ENCODE measurements at places on chromosomes 5 and 9. TPM values are rescaled to one million over a fixed set of nuclear protein-coding genes. Genes with fewer than 3 reads are reported as not detected.

DNA sequence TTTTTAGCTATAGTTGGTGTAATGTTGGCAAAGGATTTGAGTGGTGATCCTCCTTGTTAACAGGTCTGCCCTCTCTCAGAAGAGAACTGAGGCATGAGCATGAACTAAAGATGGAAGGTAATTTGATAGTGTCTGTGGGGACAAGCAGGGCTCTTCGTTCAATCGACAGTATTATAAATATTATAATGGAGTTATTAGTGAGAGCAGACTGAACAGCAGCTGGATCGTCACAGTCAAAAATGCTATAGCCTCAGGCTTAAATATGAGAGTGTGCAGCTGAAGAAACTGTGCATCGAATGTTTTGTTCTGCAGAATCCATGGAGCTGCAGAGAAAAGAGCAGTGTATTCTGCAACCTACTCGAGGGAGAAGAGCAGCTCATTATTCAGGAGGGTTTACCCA, 757.3 kb downstream of the DNAH5 start:
- H3K27ac ChIP-seq = peak overlapping the region; percentile 27
- no peaks in the 10 kb centered on the region for H3K36me3 ChIP-seq
- no peaks in the 10 kb centered on the region for H3K4me1 ChIP-seq
- H3K4me3 ChIP-seq = no peak overlapping the region
- H3K27me3 ChIP-seq = no peaks in the 10 kb centered on the region
- no peak for DNase-seq

DNA sequence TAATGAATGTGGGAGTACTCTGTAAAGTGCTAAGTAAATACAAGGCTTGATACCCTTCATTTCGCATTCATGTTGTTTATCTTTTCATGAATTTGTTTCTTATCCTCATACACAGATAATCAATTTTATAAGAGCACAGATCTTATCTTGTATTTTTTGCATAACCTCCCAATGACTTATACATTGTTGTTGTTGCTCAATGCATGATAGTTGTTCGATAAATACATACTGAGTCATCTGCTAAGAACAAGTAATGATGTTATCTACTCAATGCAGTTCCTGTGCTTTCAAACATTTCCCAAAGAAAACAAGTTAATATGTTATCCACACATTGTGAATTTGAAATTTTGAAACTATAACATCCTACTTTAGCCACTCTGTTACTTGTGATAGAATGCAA, 60.7 kb downstream of the TAF11L14 start:
- no peaks in the 10 kb centered on the region for H3K36me3 ChIP-seq
- no peak overlapping the region for H3K4me3 ChIP-seq
- no peak for DNase-seq
- H3K27me3 ChIP-seq = no peaks in the 10 kb centered on the region
- H3K4me1 ChIP-seq = no peaks in the 10 kb centered on the region

DNA sequence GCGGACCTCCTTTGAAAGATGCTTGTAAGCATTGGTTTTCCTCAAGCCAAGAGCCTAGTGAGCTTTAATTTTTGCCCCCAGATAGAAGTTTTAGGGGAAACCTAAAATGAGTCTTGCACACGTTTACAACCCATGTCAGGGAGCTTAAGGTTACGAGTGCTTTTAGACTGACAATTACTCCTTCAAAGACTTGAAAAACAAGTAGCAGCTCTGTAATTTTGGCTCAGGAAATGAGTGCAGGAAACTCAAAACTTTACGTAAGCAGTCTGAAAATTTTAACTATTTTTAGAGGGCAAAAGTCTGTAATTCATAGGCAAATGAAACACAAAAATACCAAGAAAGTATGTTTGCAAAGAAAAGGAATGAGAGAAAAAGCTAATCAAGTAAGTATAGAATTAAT, 36.8 kb downstream of the UBE2QL1 start:
- H3K27me3 ChIP-seq = peaks cover 18% of the 10 kb centered on the region
- H3K27ac ChIP-seq = no peak overlapping the region
- no peak for DNase-seq
- H3K36me3 ChIP-seq = no peaks in the 10 kb centered on the region
- no peak overlapping the region for H3K4me3 ChIP-seq

- H3K27me3 ChIP-seq = no peaks in the 10 kb centered on the region
- no peak overlapping the region for H3K4me3 ChIP-seq
- no peak for DNase-seq
- H3K4me1 ChIP-seq = no peaks in the 10 kb centered on the region
- H3K36me3 ChIP-seq = no peaks in the 10 kb centered on the region
- H3K27ac ChIP-seq = no peak overlapping the region
Observed at GRCh38 chr5:54663866-54664265, 146.3 kb downstream of the SNX18 start.

DNA sequence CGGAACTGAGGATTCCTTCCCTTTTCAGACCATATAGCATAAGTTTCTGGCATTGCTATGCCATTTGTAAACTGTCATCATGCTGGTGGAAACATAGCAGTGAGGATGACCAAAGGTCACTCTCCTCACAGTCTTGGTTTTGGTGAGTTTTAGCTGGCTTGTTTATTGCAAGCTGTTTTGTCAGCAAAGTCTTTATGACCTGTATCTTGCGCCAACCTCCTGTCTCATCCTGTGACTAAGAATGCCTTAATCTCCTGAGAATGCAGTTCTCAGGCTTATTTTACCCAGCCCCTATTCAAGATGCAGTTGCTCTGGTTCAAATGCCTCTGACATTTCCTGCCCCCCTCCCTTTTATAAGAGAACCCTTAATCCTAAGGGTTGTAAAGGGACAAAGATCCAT, 26.7 kb upstream of the GRIA1 start:
- no peak for DNase-seq
- H3K4me3 ChIP-seq = no peak overlapping the region
- no peaks in the 10 kb centered on the region for H3K36me3 ChIP-seq
- H3K4me1 ChIP-seq = no peaks in the 10 kb centered on the region
- no peaks in the 10 kb centered on the region for H3K27me3 ChIP-seq

DNA sequence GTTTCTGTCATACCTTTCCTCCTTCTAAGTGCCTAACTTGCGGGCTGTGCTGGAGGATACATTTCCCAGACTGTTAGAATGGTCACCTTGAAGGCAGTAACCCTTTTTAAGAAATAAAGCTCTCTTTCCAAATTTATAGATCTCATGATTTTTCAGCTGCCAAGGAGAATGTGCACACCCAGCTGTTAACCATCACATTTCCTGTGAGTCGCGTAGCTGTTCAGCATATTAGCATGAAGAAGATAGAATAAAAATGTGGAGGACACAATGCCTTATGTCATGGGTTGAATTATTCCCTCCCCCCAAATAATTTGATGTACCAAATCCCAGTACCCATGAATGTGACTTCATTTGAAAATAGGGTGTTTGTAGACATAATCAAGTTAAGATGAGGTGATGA, 729.4 kb downstream of the MTRR start:
- H3K4me3 ChIP-seq = no peak overlapping the region
- H3K36me3 ChIP-seq = no peaks in the 10 kb centered on the region

GRCh38 chr5:82694711-82695285, 382.4 kb downstream of the TMEM167A start:
- no peaks in the 10 kb centered on the region for H3K36me3 ChIP-seq
- H3K27ac ChIP-seq = no peak overlapping the region
- DNase-seq = no peak
- no peak overlapping the region for H3K4me3 ChIP-seq
- no peaks in the 10 kb centered on the region for H3K4me1 ChIP-seq

DNA sequence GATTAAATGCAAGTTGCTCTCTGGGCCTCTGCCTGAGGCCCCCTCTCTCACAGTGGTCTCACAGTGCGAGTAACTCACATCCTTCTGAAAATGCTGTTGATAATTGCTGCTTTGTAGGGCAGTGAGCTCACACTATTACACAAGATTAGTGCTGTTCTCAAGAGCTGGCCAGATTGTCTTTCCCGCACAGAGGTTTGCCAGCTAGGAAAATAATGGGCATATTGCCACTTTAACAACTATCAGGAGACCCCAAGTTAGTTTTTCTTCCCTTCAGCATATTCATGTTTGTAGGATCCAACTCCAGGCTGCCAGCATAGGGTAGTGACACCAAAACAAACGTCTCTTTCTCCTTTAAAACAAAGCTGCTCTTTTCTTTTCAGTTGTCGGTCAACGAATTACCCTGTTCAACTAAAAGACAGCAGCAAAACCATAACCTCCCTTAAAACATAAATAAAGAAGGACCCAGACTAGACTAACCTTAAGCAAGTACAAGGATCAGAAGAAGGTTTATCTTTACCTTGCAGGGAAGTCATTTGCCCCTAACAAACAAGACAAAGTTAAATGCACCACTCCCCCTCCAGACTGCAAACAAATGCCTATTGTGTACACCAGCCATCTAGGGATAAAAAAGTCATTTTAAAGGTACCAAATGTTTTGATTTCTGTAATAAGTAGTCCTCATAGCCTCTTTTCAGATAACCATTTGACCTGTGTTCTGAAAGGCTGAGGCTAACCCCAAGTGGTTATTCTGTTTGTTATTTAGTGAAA, 91.4 kb downstream of the VCAN start:
- H3K27ac ChIP-seq = peak overlapping the region; percentile 4
- H3K4me1 ChIP-seq = peaks cover 20% of the 10 kb centered on the region
- peaks cover 18% of the 10 kb centered on the region for H3K36me3 ChIP-seq
- no peak overlapping the region for H3K4me3 ChIP-seq
- no peak for DNase-seq

Gene SPATA31A3
- total RNA-seq = not detected

Gene BRD8
- 115 TPM for total RNA-seq

Gene PKD2L2
- total RNA-seq = not detected

Gene PCDHB8
- 3.5 TPM for total RNA-seq

Gene BOD1
- 79.3 TPM for total RNA-seq
